ENCODE measurements at places on chromosomes 4 and X. TPM values are rescaled to one million over a fixed set of nuclear protein-coding genes. Genes with fewer than 3 reads are reported as not detected.

The CPE gene
- total RNA-seq = 16.4 TPM

The GAGE2A gene
- total RNA-seq = not detected

- no peaks in the 10 kb centered on the region for H3K36me3 ChIP-seq
- peak overlapping the region; percentile 92 for H3K27ac ChIP-seq
- peaks cover 62% of the 10 kb centered on the region for H3K4me1 ChIP-seq
- H3K27me3 ChIP-seq = no peaks in the 10 kb centered on the region
- H3K4me3 ChIP-seq = no peak overlapping the region
Measured at GRCh38 chr4:145735347-145735675, 55.4 kb downstream of the C4orf51 start.

The STOX2 gene
- 90.8 TPM for total RNA-seq

The ASB12 gene
- total RNA-seq = not detected

DNA sequence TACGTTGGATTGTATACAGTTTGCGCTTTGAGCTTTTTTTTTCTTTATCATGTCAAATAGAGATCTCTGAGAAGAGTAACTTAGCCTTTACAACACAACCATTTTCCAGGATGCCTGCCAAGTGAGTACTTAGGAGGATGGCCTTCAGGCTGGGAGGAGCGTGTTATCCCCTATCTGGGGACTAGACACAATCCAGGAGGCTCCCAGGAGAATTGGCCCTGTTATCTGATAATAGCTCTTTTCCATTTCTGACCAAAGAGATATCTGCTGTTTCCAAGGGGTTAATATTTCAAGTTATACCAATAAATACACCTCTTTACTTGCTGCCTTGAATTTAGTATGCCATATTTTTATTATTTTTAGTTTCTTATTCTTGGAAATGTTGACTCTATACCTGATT lies 169.5 kb upstream of the SMARCAD1 start:
- no peaks in the 10 kb centered on the region for H3K4me1 ChIP-seq
- no peaks in the 10 kb centered on the region for H3K36me3 ChIP-seq
- no peak overlapping the region for H3K27ac ChIP-seq
- no peak overlapping the region for H3K4me3 ChIP-seq

GRCh38 chr4:98627531-98628257 lies 30.7 kb downstream of the TSPAN5 start:
- no peak for DNase-seq
- H3K27ac ChIP-seq = peak overlapping the region; percentile 32
- no peaks in the 10 kb centered on the region for H3K27me3 ChIP-seq
- H3K4me1 ChIP-seq = peaks cover 9% of the 10 kb centered on the region
- H3K36me3 ChIP-seq = no peaks in the 10 kb centered on the region

The CT45A2 gene
- not detected for total RNA-seq

DNA sequence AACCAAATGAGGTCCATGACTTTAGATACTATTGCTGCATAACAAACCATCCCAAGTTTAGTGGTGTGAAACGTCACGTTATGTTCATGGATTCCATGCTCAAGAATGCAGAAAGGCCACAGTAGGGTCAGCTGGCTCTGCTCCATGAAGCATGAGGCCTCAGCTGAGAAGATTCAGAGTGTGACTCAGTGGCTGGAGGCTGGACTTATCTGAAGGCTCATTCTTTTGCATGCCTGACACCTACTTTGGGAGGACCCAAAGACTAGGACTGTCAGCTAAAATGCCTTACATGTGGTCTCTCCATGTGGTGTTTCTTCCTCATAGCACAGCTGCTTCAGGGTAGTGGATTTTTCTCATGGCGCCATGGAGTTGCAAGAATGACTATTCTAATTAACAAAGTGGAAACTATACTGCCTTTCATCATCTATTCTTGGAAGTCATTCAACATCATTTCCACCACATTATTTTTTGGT lies 11.5 kb upstream of the CCDC149 start:
- no peak for DNase-seq
- H3K27me3 ChIP-seq = peaks cover 5% of the 10 kb centered on the region
- H3K4me1 ChIP-seq = no peaks in the 10 kb centered on the region
- H3K27ac ChIP-seq = no peak overlapping the region

- H3K36me3 ChIP-seq = no peaks in the 10 kb centered on the region
- H3K4me1 ChIP-seq = no peaks in the 10 kb centered on the region
- H3K27me3 ChIP-seq = no peaks in the 10 kb centered on the region
- H3K27ac ChIP-seq = no peak overlapping the region
Measured at GRCh38 chrX:104670051-104670450, 104.1 kb downstream of the IL1RAPL2 start.

GRCh38 chrX:120372667-120373370 lies 10.9 kb downstream of the ATP1B4 start:
- H3K36me3 ChIP-seq = no peaks in the 10 kb centered on the region
- H3K27me3 ChIP-seq = no peaks in the 10 kb centered on the region
- no peak overlapping the region for H3K27ac ChIP-seq
- DNase-seq = no peak

The TCEAL6 gene
- total RNA-seq = not detected

GRCh38 chr4:174119051-174119450 lies 164.4 kb downstream of the FBXO8 start:
- H3K27me3 ChIP-seq = peaks cover 4% of the 10 kb centered on the region
- H3K27ac ChIP-seq = peak overlapping the region; percentile 30
- DNase-seq = no peak
- H3K4me3 ChIP-seq = no peak overlapping the region

The STATH gene
- not detected for total RNA-seq

The ASB5 gene
- total RNA-seq = not detected

DNA sequence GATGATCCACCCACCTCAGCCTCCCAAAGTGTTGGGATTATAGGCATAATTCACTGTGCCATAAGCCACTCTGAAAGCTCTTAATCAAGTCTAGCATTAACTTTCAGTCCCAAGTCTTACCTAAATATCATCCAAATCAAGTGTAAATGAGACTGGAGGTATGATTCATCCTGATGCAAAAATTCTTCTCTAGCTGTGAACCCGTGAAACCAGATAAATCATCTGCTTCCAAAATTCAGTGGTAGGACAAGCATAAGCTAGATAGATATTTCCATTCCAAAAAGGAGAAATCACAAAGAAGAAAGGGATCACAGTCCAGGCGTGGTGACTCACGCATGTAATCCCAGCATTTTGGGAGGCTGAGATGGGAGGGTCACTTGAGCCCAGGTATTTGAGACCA lies 8.8 kb upstream of the TBC1D25 start:
- H3K27ac ChIP-seq = peak overlapping the region; percentile 66
- H3K27me3 ChIP-seq = no peaks in the 10 kb centered on the region
- no peak overlapping the region for H3K4me3 ChIP-seq
- DNase-seq = no peak

The GPR50 gene
- not detected for total RNA-seq

DNA sequence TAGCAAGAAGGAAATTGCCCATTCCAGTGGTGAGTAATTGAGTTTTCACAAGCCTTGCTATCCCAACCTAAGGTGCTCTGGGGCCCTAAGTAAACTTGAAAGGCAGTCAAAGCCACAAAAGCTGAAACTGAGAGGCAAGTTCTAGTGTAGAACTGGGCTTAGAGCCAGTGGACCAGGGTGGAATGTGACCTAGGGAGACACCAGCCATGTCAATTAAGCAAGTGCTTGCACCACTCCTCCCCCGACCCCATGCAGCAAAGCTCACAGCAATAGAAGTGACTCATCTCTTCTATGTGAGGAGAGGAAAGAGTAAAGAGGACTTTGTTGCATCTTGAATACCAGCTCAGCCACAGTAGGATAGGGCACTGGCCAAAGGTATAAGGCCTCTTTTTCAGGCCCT lies 486.1 kb upstream of the POU3F4 start:
- H3K27ac ChIP-seq = no peak overlapping the region
- no peak overlapping the region for H3K4me3 ChIP-seq
- H3K27me3 ChIP-seq = no peaks in the 10 kb centered on the region
- H3K36me3 ChIP-seq = no peaks in the 10 kb centered on the region
- no peak for DNase-seq

DNA sequence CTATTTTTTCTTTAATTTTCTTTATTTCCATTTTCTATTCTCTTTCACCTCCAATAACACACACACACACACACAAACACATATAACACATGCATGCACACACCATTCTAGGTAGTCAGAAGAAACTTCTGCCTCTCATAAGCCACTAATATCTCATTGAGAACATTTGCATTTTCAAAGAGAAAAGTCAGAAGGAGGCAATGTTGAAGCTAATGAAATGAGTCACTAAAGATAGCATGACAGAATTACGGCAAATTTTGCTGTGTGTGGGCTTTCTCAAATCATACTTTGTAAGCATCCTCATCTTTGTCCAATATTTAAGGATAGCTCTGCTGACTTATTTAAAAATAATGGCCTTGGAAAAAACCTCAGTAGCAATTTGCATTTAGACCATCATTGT lies 291.3 kb downstream of the GUCY2F start:
- no peak overlapping the region for H3K27ac ChIP-seq
- no peak overlapping the region for H3K4me3 ChIP-seq
- no peaks in the 10 kb centered on the region for H3K4me1 ChIP-seq
- H3K27me3 ChIP-seq = no peaks in the 10 kb centered on the region

GRCh38 chr4:101727238-101727637 lies 63.3 kb upstream of the BANK1 start:
- no peak for DNase-seq
- no peak overlapping the region for H3K27ac ChIP-seq
- H3K36me3 ChIP-seq = no peaks in the 10 kb centered on the region
- no peaks in the 10 kb centered on the region for H3K27me3 ChIP-seq
- H3K4me3 ChIP-seq = no peak overlapping the region
- H3K4me1 ChIP-seq = no peaks in the 10 kb centered on the region

- H3K4me3 ChIP-seq = no peak overlapping the region
- H3K27ac ChIP-seq = no peak overlapping the region
- DNase-seq = no peak
- no peaks in the 10 kb centered on the region for H3K4me1 ChIP-seq
- H3K36me3 ChIP-seq = no peaks in the 10 kb centered on the region
Measured at GRCh38 chr4:72451349-72451748, 117.7 kb downstream of the ADAMTS3 start.

DNA sequence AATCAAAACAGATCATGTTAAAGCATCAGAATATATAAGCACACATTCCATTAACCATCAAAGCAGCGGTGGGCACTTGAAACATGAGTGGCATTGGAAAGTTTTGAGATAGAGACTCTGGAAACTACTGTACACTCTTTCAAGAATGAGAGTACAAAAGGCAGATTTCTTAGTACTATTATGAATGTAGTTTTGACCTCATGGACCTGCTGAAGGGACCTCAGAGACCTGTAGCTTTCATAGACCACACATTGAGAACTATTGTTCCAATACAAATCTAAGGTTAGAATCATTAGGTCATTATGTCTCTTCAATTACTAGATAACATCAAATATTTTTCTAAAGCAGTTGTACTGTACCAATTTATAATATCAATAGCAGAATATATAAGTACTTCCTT lies 283.6 kb downstream of the RPA4 start:
- no peak overlapping the region for H3K27ac ChIP-seq
- no peaks in the 10 kb centered on the region for H3K4me1 ChIP-seq
- no peak for DNase-seq
- H3K27me3 ChIP-seq = no peaks in the 10 kb centered on the region

- H3K27ac ChIP-seq = no peak overlapping the region
- no peaks in the 10 kb centered on the region for H3K27me3 ChIP-seq
- H3K36me3 ChIP-seq = no peaks in the 10 kb centered on the region
- no peak overlapping the region for H3K4me3 ChIP-seq
- no peak for DNase-seq
- H3K4me1 ChIP-seq = no peaks in the 10 kb centered on the region
Measured at GRCh38 chrX:123489011-123489410, 243.8 kb downstream of the THOC2 start.

The TRAM1L1 gene
- total RNA-seq = not detected

DNA sequence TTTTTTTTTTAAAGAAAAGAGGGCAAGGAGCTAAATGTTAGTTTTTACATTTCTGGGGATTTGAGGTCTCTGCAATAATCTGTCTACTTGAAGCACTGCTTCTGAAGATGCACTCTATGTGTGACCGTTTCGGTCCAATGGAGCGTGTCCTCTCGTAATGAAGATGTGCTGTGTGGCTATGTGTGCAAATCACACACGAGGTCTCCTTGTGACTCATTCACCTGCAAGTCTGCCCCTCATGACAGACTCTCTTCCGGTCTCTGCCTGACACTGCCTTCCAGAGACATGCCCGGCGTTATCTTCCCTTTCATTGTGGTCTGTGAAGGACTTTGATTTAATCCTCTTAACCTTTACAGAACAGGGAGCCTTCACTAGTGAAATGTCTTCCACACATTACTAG lies 84.3 kb downstream of the TRAM1L1 start:
- H3K4me1 ChIP-seq = no peaks in the 10 kb centered on the region
- H3K27me3 ChIP-seq = no peaks in the 10 kb centered on the region
- no peaks in the 10 kb centered on the region for H3K36me3 ChIP-seq
- H3K27ac ChIP-seq = no peak overlapping the region
- DNase-seq = no peak

- no peak overlapping the region for H3K27ac ChIP-seq
- no peaks in the 10 kb centered on the region for H3K27me3 ChIP-seq
- H3K4me1 ChIP-seq = no peaks in the 10 kb centered on the region
- no peak for DNase-seq
Measured at GRCh38 chr4:187608001-187608421, 387.6 kb upstream of the ZFP42 start.

The SCRG1 gene
- total RNA-seq = 1.4 TPM

DNA sequence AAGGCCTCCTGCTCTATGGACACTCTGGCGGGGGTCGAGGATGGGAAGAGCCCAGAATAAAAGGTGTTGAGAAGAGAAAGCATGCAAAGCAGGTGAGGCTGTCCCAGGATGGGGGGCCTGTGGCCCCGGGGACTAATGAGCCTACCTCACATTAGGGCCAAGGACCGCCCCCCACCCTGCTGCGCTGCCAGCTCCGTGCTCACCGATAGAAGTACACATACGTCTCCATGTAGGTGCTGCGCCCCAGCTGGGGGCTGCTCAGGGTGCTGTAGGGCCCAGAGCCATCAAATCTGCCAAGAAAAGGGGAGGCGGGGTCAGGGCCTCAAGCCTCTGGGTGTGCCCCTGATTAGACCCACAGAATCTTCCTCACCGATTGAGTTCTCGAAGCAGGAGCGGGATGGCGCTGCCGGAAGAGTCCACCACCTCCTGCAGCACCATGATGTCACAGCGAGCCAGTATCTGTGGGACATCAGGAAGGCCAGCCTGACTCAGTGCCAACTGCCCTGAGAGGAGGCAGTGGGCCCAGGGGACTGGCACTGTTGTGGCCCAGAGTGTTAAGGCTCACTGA lies 4.3 kb downstream of the DNASE1L1 start:
- peaks cover 4% of the 10 kb centered on the region for H3K4me1 ChIP-seq
- peaks cover 6% of the 10 kb centered on the region for H3K36me3 ChIP-seq
- no peak for DNase-seq
- no peak overlapping the region for H3K4me3 ChIP-seq
- H3K27ac ChIP-seq = no peak overlapping the region

The GABRQ gene
- total RNA-seq = not detected

DNA sequence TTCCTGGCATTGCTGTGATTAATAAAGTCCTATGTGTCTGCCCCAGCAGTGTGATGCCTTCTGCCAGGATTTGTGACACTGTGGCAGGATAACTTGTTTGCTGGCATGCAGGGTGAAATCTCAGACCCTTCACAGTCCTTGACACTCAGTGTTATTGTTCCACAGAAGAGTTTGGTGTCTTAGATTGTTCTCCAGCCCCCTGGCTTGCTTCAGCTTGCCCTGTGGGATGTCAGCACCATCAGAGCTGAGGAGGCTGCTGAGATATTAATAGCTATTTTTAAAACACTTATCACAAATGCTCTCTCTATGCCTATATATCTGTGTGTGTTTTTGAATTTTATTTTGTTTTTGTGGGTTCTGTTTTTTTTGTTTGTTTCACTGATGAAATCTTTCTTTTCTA lies 136.9 kb downstream of the TSPAN5 start:
- H3K36me3 ChIP-seq = no peaks in the 10 kb centered on the region
- H3K4me1 ChIP-seq = peaks cover 3% of the 10 kb centered on the region
- H3K27ac ChIP-seq = no peak overlapping the region
- no peak for DNase-seq

Data from transverse colon (tissue), 4 donors.